Activated naive CD8-positive, alpha-beta T cell treated with anti-CD3 and anti-CD28 coated beads for 36 hours (primary cell): ENCODE measurements at places on chromosomes 3 and 15.

DNA sequence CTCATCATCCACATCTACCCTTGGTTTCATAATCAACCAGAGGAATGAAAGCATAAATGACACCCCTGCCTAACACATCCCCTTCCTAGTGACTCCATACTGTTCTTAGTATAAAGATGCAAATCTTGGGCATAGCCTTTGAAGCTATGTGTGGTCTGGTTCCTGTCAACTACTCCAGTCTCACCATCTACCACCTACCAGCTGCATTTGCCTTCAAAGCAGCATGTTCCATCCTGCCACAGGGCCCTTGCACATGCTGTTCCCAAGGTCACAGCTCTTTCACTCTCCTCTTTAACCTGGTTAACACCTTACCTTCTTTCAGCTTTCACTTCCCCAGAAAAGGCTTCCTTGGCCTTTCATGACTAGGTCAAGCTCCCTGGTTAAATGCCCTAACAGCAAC is 62.3 kb upstream of the ARHGEF3 start:
- DNase-seq = peak; percentile 50

DNA sequence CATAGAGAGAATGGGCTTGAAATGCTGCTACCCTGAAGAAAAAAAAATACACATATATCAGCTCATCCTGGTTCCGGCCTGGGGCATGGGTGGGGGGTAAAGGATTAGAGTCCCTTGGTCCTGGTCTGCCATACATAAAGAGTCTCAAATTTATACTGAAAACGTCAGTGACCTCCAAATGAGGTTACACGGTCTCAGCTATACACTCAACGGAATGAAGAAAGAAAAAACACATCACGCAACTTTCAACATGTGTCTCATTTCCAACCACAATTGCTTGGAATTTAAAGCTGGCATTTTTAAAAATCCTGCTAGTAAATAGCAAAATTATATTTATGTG is 612.8 kb downstream of the MCTP2 start:
- no peak for DNase-seq

DNA sequence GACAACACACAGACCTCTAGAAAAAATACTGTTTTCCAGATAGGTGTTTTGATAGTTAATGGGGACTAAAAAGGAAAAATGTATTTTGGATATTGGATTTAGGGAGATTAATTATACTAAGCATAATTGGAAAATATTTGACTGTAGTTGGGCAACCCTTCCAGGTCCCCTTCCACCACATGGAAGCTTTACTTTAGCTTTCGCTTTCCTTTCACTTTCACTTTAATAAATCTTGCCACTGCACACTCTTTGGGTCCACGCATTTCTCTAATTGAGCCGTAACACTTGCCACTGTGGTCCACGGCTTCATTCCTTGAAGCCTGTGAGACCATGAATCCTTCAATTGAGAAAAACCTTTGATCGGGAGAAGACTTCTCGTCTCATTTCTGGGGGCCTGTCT is 15.5 kb downstream of the GLDN start:
- DNase-seq = no peak

DNA sequence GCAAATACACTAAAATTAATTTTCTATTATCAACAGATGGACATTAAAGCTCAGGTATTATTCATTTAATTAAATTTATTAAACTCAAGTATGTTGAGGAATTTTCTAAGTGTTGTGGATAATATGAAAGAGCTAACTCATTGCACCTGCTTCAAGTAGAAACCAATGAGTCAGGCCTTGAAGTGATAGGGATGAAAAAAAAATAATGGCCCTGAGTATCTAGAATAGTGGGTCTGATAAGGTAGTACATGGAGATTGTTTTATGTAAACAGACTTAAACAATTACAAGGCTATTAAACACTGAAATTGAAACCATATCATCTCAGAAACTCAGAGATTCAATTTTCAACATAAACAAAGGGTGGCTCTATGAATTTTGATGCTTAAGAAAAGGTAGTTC is 857.1 kb upstream of the GBE1 start:
- DNase-seq = no peak

- no peak for DNase-seq
These were observed 216.8 kb upstream of the RBMS3 start for GRCh38 chr3:29064085-29064484.

DNA sequence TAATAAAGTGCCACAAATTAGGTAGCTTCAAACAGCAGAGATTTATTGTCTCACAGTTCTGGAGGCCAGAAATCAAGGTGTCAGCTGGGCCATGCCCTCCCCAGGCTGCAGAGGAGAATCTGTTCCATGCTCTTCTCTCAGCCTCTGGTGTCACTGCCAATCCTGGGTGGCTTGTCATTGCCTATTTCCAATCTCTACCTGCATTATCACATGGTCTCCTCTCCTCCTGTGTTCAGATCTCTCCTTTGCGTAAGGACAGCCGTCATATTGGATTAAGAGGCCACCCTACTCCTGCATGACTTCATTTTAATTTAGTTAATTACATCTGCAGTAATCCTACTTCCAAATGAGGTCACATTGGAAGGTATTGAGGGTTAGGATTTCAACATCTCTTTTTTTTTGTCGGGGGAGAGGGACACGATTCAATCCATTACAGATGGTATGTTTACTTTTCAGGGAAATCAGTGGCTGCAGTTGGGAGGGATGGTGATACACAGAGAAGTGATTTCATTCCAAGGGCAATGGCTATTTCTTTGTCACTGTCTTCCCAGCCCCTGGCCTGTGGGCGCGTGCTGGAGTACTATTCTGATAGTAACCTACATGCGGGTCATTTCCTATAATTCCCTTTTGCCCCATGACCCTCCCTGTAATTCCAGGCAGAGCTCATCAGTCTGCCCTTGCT is 169.4 kb downstream of the MINAR1 start:
- DNase-seq = no peak

DNA sequence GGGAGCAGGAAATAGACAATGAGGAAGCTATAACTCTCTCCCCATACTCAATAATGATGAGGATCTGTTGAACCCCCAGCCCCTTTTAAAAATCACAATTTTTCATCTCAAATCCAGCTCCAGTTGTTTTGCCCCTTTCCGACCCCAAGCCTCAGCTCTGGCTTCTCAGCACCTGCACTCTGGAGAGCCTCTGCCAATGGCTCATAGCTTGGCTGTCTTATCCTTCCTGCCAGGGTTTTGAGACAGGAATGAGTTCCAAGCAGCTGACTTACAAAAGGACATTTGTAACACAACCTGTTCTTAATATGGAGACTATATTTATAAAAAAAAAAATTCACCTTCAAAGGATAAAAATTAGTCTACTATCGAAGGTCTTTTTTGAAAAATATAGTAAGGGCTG is 105.9 kb upstream of the NEDD4 start:
- DNase-seq = no peak

- no peak for DNase-seq
These were observed 58.1 kb downstream of the DGKG start for GRCh38 chr3:186303965-186304364.

GRCh38 chr3:106688464-106688863 is 688.8 kb upstream of the CCDC54 start:
- no peak for DNase-seq

- no peak for DNase-seq
These were observed 18.9 kb downstream of the GREM1 start for GRCh38 chr15:32736701-32737061.

DNA sequence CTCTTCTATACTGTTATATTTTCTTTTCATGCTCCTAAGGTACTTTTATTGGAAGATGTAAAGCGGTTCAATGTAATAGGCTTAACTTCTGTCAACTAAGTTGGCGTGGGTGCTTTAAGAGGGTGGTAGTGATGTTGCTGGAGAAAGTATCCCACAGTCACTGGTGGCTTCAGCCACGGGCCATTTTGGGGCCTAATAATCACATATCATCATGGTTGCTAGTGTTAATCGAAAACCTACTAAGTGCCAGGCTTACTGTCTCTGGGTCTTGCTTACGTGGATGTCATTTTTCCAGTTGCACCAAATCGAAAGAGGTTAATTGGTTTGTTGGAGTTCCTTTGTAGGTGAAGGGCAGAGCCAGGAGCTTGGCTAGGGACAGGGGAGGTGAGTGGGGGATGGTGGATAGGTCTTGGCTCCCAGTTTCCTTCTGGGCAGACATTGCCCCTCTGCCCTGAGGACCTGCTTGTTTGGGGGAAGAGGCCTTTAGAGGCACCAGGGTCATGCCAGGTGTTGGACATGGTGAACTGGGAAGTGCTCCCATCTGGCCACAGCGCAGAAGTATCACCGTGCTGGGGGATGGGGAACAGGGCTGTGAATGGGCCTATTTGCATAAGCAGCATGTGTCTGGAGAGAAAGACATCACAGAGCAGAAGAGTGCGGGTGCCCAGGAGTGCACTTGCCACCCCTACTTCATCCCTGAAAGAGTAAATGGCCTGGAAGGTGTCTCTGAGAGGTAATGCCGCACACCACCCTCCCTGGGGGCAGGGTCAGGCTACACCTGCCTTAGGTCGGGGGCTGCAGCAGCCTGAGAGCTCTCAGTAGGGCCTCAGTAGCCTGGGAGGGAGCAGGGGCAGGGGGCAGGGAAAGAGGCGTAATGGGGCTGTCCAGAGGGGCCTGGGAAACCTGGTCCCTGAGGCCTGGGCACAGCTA is 62.4 kb upstream of the POLG start:
- no peak for DNase-seq

DNA sequence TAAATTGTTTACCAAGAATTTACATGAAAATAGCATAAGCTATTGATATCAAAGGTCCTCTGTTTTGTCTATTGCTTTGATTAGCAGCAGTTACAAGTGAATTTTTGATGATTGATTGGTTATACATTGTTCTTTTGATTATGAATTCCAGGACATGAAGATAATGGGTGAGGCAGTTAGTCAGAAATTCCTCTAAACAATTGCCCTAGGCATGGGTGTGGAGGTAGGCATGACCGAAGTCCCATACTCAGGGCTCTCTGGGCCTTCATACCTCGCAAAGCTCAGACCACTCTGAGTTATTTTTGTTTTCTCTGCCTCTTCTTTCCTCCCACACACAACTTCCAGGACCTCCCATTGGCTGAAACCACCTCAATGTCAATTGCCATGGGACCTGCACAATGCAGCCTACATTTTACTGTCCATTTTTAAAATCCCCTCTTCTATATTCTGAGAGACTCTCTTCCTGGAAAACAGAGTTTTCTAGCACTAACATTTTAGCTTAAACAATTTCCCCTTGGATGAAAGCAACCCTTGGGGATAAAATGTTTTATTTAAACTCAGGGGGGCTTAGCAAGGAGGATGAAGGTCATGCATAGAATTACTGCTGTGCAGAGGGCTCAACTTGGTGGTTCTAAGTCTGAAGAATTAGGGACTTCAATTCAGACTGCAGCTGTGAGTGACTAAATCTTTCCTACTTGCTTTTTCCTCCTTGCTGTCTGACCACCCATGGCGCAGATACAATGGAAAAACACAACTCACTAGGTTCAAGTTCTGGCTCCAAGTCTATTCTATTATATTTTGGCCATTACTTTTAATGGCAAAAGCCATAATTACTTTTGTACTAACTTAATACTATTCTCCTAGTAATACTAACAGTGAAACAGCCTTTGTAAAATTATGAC is 594.8 kb downstream of the NTRK3 start:
- no peak for DNase-seq

- no peak for DNase-seq
These were observed 43.9 kb downstream of the ONECUT1 start for GRCh38 chr15:52746162-52746757.

DNA sequence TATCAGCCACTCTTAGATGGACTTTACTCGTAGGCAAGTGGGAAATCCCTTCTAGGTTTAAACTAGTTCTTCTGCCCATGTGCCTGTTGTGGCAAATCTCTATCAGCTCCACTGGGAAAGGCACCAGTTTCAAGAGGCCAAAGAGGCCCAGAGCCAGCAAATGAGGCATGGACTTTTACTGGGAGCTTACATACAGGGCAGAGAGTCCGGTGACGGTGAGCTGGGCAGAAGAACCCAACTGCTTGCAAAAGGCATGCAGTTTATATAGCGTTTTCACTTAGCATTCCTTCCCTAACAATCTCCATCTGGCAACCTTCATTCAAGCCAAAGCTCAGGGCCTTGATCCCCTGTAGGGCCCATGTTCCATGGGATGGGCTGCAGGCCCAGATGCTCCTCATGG is 93.0 kb upstream of the C3orf80 start:
- DNase-seq = no peak

DNA sequence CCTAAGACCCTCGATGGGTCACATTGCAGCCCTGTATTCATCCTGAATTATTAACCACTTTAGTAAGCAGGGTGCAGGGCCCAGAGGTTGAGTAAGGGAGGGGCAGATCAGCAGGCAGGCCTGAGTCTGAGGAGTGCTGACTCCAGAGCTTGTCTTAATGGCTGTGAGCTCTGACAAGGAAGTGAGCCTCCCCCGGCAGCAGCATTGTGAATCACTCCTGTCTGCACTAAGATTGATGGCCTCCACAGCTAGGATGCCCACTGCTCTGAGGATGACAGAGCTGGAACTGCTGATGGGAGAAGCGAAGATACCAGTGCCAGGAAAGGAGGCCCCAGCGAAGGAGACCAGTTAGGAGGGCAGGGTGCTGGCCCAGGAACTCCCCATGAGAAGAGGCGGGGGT is 46.5 kb upstream of the CCDC174 start:
- no peak for DNase-seq

GRCh38 chr15:39628144-39628508 is 47.2 kb downstream of the THBS1 start:
- DNase-seq = no peak

- no peak for DNase-seq
These were observed 9.0 kb downstream of the CCK start for GRCh38 chr3:42257007-42257406.

- no peak for DNase-seq
These were observed 107.6 kb upstream of the ARHGEF3 start for GRCh38 chr3:56909349-56909748.

GRCh38 chr3:180390313-180390712 is 211.7 kb upstream of the TTC14 start:
- DNase-seq = no peak

GRCh38 chr3:193470710-193471109 is 84.0 kb downstream of the ATP13A4 start:
- DNase-seq = no peak

- no peak for DNase-seq
These were observed 12.4 kb downstream of the PIF1 start for GRCh38 chr15:64813075-64813474.

DNA sequence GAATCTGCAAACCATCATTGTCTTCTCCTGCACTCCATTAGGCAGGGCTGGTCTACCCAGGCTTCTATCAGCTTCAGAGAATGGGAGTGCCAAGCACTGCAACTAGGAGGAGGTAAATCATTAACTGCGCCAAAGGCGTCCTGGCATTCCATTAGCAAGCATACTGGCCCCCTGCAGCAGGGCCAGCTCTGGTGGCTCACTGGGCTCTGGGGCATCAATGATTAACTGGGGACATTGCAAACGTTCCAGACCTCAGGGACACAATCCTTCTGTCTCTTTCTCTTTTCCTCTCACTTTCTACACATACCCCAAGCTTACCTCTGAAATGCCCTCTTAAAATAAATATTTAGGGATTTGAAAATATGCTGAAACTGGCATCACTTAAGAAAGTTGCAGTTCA is 129.0 kb downstream of the MYLK start:
- DNase-seq = no peak
